ENCODE measurements at places on chromosomes 11 and 22. TPM values are rescaled to one million over a fixed set of nuclear protein-coding genes. Genes with fewer than 3 reads are reported as not detected.
A peak's percentile ranks its signal among the peaks of the same experiment; 100 is the strongest.

DNA sequence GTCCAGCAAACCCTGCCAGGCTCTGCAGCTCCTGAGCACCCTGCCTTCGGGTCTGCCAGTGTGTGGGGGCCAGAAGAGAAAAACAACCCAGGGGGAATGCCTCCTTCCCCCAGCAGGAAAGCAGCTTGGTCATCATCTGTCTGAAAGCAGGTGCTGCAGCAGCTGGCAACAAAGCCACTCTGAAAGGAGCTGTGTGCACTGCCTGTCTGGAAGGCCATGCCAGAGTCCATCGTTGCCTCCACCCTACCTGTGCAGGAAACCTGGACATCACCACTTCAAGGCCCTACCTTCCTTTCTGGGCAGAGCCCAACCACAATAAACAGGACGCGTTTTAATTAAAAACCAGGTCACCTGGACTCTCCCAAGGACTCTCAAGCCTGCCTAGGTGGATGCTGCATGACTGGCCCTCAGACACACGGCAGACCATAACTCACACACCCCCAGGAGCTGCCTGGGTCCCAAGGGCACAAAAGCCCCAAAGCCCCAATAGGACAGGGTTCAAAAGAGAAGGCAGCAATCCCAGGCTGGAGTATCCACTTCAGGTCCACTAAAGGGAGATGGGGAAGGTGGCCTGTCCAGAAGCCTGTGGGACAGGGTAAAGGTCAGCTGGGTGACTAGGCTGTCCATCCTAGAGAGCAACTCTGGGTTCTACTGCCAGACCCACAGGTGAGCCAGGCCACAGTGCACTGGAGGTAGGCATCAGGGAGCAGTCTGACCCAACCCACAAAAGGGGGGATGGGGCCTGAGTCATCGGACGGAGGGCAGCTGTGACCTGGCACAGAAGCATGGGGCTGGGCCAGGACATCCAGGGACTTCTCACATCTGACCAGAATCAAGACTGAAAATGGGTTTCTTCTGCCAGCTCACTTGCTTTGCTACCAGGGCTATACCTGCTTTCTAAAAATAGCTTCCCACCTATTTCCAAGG is 6.1 kb downstream of the GNB1L start:
- no peak for DNase-seq

DNA sequence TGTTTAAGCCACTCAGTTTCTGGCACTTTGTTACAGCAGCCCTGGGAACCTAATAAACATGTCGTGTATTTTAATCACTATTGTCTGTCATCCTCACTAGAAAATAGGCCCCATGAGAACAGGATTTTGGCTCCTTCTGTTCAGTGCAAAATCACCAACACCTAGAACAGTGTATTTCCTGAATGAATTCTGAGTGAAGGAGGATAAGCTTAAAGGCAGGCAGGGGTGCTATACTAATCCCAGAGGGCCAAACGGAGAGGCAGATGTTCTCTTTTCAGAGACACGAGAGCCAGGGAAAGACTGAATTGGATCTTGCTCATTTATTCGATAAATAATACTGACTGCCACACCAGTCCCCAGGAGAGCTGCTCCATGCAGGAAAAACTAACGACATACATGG is 10.4 kb downstream of the SMCO4 start:
- no peak for DNase-seq

DNA sequence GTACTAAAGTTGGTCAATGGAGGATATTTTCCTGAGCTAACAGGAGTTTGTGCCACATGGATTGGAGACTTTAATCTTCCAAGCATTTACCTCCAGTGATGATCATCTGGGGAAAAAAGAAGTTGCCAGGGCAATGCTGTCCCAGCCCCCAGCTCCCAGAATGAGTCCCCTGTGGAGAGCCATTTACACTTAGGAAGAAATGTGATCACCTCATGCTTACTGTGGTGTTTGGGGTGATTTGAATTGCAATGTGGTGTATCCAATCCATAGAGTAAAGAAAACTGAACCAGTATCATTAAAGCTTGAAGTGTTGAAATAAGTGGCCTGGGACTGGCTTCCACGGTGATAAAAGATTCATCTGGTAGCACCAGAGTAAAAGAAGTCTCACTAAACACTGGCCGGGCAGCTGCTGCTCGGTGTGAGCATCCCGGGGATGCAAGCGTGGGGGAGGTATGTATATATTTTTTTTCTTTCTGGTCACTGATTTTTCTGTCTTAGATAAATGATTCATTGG is 117.2 kb upstream of the NTM start:
- no peak for DNase-seq

DNA sequence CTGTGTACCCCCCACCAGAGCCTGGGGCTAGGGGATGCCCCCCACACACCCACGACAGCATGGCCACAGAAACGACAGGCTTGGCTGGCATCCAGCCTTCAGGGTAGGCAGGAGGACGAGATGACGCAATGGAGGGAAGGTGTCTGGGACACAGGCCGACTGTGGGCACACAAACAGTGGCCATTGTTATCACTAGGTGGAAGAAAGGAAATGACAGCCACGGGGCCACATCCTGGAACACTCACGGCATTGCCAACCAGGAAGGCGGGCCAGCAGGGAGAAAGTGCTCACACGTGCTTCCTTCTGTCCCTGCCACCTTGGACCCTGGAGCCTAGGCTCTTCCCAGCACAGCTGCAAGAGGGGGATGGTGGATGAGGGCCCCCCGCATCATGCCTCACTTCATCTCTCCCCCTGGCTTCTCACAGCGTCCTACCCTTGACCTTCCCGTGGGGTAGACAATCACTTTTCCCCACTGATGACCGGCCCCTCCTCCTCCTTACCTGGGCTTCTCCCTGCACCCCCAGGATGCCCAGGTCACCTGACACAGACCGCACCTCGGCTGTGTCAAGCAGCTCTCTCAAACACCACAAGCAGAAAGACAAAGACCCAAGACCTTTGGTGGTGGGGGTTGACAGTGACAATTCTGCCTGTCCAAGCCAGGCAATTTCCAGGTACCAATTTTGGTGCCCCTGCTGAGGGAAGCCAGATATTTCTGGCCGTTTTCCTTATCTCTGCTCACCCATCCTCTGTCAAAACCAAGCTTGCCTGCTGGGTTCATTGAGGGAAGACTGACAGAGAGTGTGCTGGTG is 8.6 kb downstream of the PLA2G6 start:
- DNase-seq = peak; percentile 40

GRCh38 chr22:47690586-47690985 is 928.1 kb downstream of the TBC1D22A start:
- DNase-seq = no peak

- DNase-seq = no peak
Measured at GRCh38 chr11:132228746-132229325, 858.4 kb downstream of the NTM start.

GRCh38 chr11:47611348-47611794 is 17.2 kb upstream of the C1QTNF4 start:
- no peak for DNase-seq

GRCh38 chr11:76837696-76838677 is 22.7 kb upstream of the ACER3 start:
- DNase-seq = no peak

- no peak for DNase-seq
Measured at GRCh38 chr11:19929655-19930054, 217.0 kb downstream of the NAV2 start.

- DNase-seq = peak; percentile 44
Measured at GRCh38 chr11:128503245-128503991, 83.9 kb downstream of the ETS1 start.

DNA sequence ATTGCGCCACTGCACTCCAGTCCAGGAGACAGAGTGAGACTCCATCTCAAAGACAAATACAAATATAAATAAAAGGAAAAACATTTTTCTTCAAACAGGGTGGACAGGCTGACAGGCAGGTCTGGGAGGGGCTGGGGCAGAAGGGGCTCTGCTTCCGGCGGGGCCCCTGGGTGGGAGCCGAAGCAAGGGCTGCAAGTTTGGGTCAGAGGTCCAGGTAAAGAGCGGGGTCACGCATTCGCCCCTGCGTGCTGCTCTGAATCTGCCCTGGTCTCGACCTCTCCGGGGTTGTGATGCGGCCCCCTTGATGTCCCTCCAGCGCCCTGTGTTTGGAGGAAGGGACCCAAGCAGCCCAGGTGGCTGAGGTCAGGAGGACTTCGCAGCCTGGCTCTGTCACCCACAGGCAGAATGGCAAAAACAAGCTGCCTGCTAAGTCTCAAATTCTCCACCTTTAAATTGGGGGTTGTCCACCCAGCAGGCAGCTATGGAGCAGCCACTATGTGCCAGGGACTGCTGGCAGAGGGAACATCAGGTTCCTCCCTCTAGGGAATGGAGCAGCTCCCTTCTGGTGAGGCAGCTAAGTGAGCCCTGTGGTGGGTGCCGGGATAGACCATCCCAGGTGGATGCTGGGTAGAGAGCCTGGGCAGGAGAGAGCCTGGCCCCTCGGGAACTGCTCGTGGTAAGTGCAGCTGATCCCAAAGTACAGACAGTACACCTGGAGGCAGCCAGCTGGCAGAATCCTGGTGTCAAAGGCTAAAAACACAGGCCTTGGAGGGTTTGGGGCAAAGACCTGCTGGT is 10.3 kb upstream of the PHF21B start:
- DNase-seq = no peak

DNA sequence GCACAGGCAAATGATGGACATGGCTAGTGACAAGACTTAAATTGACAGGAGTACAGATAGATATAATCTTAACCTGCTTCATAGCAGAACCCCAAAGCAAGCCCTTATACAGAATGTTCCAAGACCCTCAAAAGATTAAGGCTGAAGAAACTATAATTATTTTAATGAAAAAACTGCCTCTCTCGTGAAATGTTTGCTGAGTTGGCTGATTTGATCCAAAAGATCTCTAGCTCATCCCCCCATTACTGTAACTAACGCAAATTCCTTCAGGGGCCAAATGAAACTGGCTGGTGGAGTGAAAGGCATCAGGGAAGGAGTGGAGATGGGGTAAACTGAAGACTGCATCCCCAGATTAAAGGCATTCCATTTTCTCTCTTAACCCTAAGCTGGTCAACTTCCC is 19.3 kb downstream of the ALG9 start:
- no peak for DNase-seq

GRCh38 chr22:46007848-46008261 is 30.9 kb upstream of the WNT7B start:
- peak; percentile 87 for DNase-seq

- no peak for DNase-seq
Measured at GRCh38 chr11:65791719-65792213, 4.9 kb downstream of the OVOL1 start.

GRCh38 chr11:47914743-47915142 is 65.6 kb upstream of the PTPRJ start:
- no peak for DNase-seq

DNA sequence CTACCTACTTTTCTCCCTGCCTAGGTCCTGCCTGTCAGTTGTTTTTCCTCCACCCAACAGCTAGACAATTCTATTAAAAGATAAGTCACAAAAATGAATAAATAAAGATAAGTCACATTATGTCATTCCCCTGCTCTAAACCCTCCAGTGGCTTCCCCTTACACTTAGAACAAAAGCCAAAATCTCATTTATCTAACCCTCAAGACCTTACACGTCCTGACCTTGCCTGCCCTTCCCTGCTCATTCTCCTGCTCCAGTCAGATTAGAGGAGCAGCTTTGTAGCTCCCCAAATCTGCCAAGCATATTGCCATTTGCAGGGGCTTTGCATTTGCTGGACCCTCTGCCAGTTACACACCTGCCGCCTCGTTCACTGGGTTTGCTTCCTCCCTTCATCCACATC is 16.7 kb downstream of the KREMEN1 start:
- DNase-seq = no peak

GRCh38 chr11:122874991-122875390 is 7.6 kb upstream of the JHY start:
- no peak for DNase-seq

- no peak for DNase-seq
Measured at GRCh38 chr11:34721646-34722045, 100.8 kb downstream of the EHF start.

- no peak for DNase-seq
Measured at GRCh38 chr11:75872887-75873416, 57.9 kb downstream of the UVRAG start.

- DNase-seq = no peak
Measured at GRCh38 chr11:64453466-64453865, 94.5 kb downstream of the RPS6KA4 start.

DNA sequence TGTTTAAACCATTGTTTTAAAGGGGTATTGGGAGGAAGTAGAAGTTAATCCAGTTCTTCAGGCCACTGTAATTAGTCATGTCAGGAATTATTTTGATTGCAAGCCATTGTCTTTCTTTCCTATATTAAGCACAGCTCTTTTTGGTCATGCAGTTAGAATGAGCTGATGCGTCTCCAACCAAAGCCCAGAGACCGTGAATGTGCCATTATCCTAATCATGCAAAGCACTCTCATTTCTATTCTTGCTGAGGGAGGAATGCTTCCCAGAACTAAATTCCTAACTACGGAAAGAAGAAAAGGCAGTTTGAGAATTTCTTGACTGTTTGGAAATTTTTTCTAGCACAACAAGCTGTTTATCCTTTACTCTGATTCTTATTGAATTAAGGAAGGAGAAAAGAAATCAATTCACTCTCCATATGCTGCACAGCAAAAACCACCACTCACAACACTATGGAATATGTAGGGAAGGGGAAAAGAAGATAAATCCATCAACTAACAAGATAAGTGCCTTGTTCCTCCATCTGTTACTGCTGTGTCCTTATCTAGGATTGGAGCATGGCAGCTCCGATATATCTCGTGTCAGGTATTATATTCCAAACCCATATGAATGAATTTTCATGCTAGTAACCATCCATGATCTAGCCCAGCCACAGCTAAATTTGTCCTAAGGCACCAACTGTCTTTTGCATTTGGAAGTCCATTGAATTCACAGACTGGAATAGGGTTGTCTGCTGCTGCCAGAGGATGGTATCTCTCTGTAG is 70.8 kb downstream of the NTM start:
- no peak for DNase-seq

DNA sequence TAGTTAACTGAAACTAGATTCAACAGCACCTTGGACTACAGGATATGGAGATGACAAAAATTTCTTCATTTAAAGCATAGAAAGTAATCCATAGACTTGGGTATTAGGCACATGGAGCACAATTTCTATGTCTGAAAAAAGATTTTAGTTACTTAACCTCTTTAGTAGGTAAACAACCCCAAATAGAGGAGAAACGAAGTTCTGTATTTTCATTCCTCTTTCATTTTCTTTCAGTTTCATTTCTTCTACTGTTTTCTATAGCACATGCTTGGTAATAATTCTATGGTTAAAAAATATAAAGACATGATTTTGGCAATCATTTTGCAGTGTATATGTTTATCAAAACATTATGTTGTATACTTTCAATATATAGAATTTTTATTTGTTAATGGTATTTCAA is 99.5 kb downstream of the CASP12 start:
- no peak for DNase-seq

The CD248 gene
- total RNA-seq = not detected

The SLC7A4 gene
- total RNA-seq = not detected

The NLRP14 gene
- 0.25 TPM for total RNA-seq

The GUCY1A2 gene
- total RNA-seq = 13.8 TPM

The MYEOV gene
- total RNA-seq = 1.8 TPM

The GPHA2 gene
- 0.80 TPM for total RNA-seq

The OR52M1 gene
- not detected for total RNA-seq

The APOBEC3B gene
- total RNA-seq = 6.4 TPM

The PATE4 gene
- total RNA-seq = not detected

The MCM5 gene
- 131 TPM for total RNA-seq

The MIAT gene
- total RNA-seq = 0.14 TPM

The APOA5 gene
- not detected for total RNA-seq

The C11orf42 gene
- not detected for total RNA-seq
